SHP77 (cell line): ENCODE measurements at places on chromosomes 6 and 20.
A peak's percentile ranks its signal among the peaks of the same experiment; 100 is the strongest.

DNA sequence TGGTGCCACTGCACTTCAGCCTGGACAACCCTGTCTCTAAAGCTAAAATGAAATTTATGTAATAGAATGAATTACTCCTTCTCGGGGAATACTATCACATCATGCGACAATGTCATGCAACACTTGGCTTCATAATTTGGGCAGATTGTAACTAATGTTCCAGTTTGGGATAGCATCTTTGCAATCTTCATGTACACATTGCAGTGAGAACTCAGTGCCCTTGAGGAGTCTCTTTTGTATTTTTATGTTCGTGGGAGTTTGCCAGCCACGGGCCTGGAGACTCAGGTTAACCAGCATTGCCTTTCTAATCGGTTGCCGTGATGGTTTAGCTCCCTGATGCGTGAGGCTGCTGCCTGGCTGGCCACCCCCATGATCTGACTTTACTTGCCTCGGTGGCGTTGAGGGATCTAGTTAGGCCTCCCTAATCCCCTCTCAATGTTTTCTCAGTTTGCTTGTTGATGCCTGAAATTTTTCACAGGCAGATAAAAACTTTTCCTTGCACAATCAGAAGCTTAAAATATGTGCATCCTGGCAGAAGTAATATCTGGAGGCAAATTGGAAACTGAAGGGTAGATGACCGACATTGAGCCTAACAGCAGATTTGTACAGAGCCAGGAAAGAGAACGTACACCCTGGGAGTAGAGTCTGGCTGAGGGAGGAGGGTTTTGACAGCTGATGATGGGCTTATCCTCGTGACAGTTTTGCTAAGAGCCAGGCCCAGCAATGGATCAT is 2.4 kb downstream of the GMPR start:
- no peak for DNase-seq

- no peak for DNase-seq
These were observed 493 bp downstream of the CD83 start for GRCh38 chr6:14118091-14118439.

DNA sequence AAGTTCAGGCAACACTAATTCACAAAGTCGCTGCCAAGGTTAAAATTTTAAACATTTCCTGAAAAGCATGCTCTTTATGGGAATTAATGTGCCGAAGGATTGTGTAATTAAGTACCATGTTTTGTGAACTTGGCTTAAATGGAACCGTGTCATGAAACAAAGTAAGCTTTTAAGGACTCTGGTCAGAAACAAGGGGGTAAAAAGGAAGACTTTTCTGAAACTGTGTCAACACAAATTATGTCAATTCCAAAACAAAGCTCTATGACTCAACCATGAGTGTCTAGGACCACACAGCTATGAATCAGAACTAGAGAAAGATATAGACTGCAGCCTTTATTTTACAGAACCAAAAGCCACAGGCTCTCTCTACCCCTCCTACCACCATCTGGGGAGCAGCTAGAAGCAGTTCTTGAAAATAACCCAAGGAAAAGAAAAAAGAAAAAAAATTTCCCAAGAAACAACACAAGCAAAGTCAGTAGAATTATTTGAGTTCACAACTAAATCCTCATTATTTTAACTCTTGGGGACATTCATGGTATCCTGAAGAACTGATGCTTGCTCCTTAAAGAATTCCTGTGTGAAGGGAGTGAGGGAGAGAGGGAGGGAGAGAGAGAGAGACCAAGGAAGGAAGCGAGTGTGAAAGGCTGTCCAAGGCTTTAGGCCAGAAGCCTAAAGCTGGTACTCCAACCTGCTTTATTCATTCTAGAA is 81.9 kb downstream of the ZMYND8 start:
- no peak for DNase-seq

DNA sequence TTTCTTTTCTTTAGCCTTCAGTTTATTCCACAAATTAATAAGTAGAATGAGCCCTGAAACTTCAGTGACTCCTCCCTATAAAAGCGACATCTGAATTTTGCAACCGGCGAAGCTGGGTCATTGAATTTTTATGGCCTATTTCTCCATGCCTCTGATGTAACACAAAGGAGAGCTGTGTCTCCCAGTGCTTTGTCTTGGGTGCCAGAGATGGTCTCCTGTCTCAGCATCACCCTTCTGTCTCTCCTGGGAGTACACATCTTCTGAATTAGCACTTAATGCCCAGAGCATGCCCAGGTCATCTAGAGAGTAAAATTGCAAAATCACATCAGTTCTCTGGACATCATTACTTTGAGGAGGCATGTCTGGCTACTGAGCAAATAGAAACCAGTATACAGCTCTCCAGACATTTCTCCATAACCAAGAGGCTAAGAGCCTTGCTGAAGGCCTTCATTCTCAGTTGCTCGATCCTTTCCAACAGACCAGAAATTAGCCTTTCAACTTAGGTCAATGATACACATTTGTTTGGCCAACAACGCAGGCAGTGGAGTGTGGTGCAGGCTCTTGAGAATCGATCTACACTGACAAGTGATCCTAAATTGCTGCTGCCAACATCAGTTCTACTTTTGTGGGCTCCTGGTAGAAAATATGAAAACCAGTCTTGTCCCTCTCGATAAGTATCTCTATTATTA is 176.0 kb upstream of the FOXQ1 start:
- DNase-seq: no peak

DNA sequence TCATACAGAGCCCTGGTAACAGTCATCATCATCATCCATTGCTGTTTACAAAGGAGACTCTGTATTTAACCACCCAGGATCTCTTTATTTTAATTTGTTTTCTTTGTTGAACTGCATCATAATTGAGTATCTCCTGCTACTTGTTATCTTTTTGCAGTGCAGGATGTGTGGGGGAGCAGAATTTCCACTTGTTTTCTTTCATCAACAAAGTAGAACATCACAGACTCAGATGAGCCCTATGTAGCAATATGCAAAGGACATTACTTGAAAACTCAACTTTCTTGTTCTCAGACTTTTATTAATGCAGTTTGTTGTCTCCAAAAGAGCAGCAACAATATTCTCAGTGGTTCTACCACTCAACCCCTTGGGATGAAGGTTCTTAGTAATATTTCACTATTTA is 38.7 kb upstream of the IPCEF1 start:
- DNase-seq: no peak

DNA sequence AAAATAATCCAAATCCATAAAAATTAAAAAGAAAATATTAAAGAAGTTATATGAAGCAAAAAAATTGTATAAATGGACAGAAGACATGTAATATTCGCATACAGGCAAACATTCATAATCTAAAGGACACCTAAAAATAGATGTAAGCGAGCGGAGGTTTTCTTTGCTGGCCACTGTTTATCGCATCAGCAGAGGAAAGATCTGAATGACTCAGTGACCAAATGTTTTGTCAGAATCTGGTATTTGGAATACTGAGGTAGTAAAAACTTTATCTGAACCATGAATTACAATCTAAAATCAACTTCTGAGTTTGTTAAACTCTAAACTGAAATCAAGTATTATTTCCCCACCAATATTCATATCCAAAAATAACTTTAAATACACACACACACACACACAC is 7.8 kb downstream of the TSPYL4 start:
- no peak for DNase-seq

- peak; percentile 17 for DNase-seq
These were observed 15.9 kb upstream of the ZNF133 start for GRCh38 chr20:18272451-18272850.
